ENCODE measurements at places on chromosomes 3 and 15.

DNA sequence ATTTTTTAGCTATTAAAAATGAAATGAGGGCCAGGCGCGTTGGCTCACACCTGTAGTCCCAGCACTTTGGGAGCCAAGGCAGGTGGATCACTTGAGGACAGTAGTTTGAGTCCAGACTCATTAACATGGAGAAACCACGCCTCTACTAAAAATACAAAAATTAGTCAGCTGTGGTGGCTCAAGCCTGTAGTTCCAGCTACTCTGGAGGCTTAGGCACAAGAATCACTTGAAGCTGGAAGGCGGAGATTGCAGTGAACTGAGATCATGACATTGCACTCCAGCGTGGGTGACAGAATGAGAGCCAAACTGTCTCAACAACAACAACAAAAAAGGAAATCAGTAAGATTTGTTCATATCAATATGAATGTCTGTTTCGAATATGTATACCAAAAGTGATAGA is 517.1 kb downstream of the ROBO1 start:
- DNase-seq: no peak

- no peak for DNase-seq
Measured at GRCh38 chr15:96807361-96807760, 476.9 kb downstream of the NR2F2 start.

GRCh38 chr3:181932039-181932438 is 220.3 kb downstream of the SOX2 start:
- DNase-seq: no peak

- DNase-seq: no peak
Measured at GRCh38 chr3:172042136-172042662, 2.8 kb downstream of the FNDC3B start.

GRCh38 chr3:46466273-46466672 is 1.6 kb upstream of the LTF start:
- no peak for DNase-seq

DNA sequence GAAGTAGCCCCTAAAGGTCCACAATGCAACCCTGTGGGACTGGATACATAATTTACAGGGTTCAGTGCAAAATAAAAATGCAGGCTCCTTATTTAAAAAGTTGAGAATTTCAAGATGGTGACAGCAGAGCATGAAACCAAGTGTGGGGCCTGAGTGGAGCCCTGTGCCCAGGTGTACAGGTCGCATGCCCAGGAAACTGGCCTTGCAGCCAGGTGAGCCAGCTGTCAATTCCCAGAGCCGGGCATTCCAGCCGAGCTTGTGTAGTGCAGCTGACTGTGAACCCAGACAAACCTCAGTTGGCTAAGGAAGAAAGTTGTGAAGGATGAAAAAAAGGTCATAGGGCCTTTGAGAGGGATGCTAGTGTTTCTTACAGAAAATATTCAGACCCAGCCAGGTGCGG is 27.6 kb downstream of the POPDC2 start:
- no peak for DNase-seq

DNA sequence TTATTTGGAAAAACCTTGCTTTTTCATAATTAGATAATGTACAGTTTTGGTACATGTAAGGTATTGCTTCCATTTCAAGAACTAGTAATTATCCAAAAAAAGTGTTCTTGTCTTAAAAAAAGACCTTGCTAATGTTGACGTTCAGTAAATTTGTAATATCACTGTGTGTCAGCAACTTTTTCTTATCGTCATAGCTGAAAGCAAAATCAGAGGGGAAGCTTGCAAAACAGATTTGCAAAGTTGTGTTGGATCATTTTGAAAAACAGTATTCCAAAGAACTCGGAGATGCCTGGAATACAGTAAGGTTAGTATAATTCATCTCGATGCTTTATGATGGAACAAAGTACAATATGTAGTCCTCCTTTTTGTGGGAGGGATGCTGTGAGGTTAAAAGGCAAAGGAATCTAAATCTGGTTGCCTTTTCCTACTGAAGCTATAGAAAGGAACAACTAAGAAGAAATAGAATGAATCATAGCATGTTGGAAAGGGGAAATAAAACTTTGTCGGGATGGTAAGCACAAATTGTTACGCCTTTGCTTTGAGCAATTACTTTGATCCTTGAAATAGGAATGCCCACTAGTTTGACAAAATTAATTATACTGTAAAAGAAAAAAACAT is 1.5 kb downstream of the NSUN3 start:
- DNase-seq: no peak

- DNase-seq: no peak
Measured at GRCh38 chr3:20069178-20069532, 28.9 kb downstream of the KAT2B start.

GRCh38 chr3:37891227-37891626 is 29.5 kb downstream of the CTDSPL start:
- no peak for DNase-seq

GRCh38 chr15:101579631-101580163 is 72.5 kb downstream of the TM2D3 start:
- no peak for DNase-seq

GRCh38 chr3:171586274-171586673 is 126.1 kb upstream of the TNIK start:
- no peak for DNase-seq

- no peak for DNase-seq
Measured at GRCh38 chr3:60758831-60759230, 492.4 kb downstream of the FHIT start.

DNA sequence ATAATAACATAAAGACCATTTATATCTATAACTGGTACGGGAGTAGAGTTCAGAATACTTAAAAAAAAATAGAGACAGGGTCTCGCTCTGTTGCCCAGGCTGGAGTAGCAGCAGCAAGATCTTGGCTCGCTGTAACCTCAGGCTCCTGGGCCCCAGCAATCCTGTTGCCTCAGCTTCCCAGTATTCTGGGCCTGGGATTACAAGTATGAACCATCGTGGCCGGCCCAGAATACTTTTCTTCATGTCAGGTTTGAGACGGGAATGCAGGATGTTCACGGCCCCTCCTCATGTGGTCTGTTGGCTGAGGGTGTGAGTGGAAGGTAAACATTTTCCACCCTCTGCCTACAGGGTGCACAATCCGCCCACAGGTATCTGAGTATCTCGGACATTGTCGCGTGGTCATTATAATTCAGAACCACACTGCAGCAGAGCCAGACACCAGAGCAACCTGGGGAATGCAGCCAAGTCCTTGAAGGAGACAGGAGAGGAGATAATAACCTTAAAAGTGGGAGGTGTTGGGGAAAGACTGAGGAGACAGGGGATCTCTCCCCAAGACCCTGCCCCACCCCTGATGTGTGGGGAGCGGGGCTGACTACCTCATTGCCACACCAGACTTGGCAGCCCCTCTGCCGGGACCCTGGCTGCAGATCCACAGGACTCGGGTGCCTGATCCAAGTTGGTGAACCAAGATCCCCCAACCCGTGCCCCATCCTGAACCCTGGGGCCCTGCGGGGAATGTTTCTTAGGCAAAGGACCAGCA is 106.8 kb downstream of the ADCY5 start:
- no peak for DNase-seq

DNA sequence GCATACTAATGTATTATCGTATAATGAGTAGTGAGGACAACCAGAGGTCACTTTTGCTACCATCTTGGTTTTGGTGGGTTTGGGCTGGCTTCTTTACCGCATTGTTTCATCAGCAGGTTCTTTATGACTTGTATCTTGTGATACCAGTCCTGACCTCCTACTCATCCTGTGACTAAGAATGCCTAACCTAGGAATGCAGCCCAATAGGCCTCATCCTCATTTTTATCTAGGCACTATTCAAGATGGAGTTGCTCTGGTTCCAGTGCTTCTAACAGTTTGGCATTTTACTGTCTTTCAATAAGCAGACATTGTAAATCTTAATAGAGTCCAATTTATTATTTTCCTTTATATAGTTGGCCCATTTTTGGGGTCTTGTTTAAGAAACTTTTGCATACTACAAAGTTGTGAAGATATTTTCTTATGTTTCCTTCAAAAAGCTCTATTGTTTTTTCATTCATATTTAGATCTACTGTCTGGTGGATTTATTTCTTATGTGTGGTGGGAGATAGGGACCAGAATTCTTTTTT is 60.8 kb upstream of the RNU6-1 start:
- DNase-seq: no peak

- no peak for DNase-seq
Measured at GRCh38 chr15:41411031-41411430, 5.9 kb upstream of the RTF1 start.

- no peak for DNase-seq
Measured at GRCh38 chr15:44296625-44297524, 8.4 kb downstream of the GOLM2 start.

GRCh38 chr3:42421818-42422796 is 11.7 kb upstream of the LYZL4 start:
- no peak for DNase-seq

GRCh38 chr15:31222773-31223341 is 103.8 kb upstream of the KLF13 start:
- no peak for DNase-seq

DNA sequence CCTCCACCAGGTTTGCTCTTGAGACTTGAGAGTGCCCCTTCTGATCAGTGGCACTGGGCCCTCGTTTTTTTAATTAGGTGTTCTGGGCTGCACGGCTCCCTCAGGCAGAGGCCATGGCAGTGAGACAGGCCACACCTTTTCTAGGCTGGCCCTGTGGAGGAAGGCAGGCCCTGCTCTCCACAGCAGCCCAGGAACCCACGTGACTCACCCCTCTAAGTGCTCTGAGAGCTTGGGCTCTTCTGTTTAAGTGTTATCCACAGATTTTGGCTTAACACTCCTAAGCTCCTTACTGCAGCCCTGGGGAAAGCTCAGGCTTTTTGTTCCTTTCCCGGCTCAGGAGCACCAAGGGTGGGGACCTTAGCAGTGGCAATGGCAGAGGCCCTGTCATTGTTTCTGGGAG is 463.2 kb upstream of the GBE1 start:
- DNase-seq: no peak

DNA sequence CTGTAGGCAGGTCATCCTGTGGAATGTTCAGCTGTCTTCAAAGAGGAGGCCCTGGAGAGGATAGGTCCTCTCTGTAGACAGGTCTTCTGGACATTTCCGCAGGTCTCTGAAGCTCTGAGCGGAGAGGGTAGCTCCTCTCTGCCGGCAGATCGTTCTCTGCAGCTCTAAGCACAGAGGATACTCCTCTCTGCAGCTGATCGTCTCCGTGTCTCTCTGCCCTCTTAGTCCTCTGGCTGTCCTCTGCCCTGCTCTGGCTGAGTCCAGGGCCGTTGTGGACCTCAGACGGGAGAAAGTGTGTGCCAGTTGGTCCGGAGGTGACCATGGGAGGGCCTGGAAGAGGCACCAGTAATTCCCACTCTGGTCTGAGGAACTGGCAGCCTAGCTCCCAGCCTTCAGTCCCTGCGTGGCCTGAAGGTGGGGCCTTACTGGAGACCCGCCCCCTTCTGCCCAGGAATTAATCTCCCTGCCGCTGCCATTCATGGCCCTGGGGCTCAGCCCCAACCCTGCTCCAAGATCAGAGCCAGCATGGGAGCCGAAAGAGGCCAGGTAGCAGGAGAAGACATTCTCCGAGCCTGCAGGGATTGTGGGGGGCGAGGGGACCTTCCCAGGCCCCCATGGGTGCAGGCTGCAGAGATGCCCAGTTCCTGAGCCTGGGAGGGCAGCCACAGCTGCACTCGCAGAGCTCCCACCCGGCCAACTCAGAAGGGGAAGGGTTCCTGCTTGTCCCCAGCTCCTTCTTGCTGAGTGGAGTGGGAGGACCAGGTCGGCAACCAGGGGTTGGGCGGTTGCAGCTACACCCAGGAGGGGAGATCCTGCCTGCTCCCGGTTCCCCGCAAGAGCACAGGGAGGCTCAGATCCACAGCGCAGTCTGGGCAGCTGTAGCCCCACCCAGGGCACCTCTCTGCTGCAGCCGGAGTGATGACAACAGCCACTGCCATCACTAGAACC is 488.7 kb downstream of the RSL24D1 start:
- DNase-seq: no peak

- DNase-seq: no peak
Measured at GRCh38 chr15:60793656-60794055, 314.7 kb upstream of the ICE2 start.

- DNase-seq: no peak
Measured at GRCh38 chr3:128050597-128050996, 1.6 kb upstream of the SEC61A1 start.

- no peak for DNase-seq
Measured at GRCh38 chr3:79040091-79040490, 727.7 kb downstream of the ROBO1 start.

DNA sequence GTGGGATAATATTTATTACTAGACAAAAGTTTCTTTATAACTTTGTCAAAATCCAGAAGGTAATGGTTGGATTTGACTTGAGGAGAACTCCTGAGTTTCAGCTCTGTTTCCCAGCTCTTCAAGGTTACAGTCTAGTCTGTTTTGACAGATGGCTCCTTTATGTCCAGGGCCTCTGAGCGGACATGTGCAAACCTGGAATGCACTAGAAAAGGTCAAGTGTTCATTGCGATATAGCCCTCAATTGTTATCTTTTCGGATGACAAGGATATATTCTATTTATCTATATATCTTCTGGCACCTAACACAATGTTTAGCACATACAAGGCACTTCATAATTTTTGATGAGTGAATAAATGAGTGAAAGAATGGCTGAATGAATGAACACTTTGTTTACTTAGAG is 513.2 kb upstream of the GOLIM4 start:
- DNase-seq: no peak

- DNase-seq: no peak
Measured at GRCh38 chr3:66665021-66665695, 164.3 kb upstream of the LRIG1 start.

GRCh38 chr3:64295594-64295993 is 70.3 kb upstream of the PRICKLE2 start:
- no peak for DNase-seq

DNA sequence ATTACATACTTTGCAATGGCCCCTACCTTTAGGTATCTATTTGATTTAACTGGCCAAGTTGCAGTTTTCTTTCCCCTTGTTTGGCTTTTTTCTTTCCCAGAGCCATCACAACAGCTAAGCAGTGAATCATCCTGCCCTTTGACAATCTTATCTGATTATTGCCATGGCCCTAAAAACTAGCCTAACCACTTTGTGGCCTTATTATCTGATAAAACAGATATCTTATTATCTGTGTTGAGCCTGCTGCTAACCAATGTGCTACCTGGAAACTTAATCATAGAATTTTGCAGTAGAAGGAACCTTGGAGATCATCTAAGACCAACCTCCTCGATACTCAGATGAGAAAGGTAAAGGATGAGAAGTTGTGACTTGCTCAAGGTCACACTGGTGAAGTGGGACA is 37.1 kb downstream of the EIF4E3 start:
- no peak for DNase-seq

- DNase-seq: no peak
Measured at GRCh38 chr15:53522991-53523390, 236.5 kb downstream of the WDR72 start.

GRCh38 chr3:189171707-189172106 is at the start of gene TPRG1:
TSS of gene TPRG1 (plus strand) at chr3:189171971. CDS start at chr3:189207385, 35,414 bp downstream.
- no peak for DNase-seq

DNA sequence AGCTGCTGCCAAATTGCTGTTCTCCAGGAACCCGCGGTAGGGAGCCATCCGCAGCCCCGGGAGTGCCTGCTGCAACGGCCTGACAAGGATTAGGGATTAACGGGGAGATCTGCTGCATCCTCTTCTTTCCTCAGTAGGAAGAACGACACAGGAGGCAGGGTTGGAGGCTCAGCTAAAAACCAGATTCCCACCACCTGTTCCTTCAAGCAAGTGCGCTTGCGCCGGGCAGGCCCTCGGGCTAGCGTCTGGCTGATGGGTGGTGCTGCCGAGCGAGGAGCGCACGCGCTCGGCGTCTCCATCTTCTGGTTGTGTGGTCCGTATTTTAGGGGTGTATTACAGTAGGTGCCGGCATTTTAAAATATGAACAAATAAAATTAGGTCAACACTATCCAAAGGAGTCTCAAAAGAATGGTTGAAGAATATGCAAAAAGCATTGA is 25.4 kb upstream of the SLC25A26 start:
- DNase-seq: peak; percentile 27

Measured in activated naive CD4-positive, alpha-beta T cell treated with anti-CD3 and anti-CD28 coated beads, Interleukin-2, amount 50 U/mL, for 16 hours (primary cell).